A172 (cell line): ENCODE measurements at places on chromosomes 4 and X. TPM values are rescaled to one million over a fixed set of nuclear protein-coding genes. Genes with fewer than 3 reads are reported as not detected.

- DNase-seq: no peak
Observed at GRCh38 chr4:121326597-121326996, 54.2 kb downstream of the QRFPR start.

ARHGAP6 gene
- total RNA-seq: 0.28 and 0.38 TPM in 2 replicates

GRCh38 chrX:28135378-28136047, 154.3 kb upstream of the DCAF8L1 start:
- no peak for DNase-seq

- no peak for DNase-seq
Observed at GRCh38 chr4:94527556-94528233, 76.0 kb downstream of the PDLIM5 start.

DNA sequence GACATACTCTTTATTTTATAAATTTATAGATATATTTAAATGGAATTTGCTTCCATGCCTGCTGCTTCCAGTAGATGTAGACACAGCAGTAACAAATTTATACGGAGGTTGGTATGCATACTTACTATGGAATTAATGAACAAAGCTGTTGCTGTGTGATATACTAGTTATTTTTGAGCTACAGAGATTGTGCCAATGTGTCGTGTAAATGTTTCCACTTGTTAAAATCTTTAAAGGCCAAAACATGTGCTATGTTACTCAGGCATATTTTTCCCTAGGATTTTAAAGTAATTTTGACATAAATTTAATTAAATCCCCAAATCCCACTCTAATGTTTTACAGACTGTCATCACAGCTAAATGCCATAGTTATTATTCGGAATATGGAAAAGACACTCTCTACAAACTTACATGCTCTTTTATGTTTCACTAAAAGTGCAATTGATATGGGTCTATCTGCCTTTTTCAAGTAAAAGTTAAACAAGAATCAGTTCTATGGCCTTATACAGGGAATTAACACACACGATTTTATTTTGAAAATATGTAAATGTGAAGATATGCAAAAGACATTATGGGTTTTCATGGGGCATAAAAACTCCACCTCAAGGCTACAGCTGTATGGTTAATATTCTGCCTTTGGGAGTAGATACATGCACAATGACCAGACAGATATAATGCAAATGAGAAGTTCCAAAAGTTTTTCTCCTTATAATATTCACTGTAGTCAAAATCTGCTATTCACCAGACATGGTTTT, 256.8 kb downstream of the FSTL5 start:
- no peak for DNase-seq

DNA sequence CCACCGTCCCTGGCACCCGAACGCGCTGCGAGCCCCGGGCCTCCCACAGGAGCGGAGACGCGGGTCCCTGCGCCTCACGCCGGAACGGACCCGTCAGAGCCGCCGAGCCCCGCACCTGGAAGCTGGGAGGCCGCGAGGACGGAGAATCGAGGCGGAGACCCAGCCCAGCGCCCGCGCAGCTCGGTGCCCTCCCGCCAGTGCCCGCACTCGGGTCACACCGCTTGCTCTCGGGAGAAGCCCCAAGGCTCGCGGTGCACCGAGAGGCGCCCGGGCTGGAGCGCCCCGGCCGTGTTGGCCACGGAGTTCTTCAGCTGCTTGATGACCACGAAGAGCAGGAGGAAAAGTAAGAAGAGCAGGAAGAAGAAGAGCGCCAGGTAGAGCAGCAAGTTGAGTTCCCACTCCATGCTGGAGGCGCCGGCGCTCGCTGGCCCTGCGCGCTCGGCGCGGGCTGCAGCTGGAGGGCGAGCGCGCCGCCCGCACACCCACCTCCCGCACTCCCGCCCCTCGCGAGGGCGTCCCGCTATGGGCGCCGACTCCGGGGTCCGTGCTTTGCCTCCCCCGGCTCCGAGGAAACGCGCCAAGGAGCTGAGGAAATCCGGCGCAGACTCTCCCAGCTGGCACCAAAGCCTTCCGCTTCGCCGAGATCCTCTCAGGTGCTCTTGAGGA, at the start of gene SMIM43:
Gene SMIM43 (minus strand): TSS at position 463 of the 666 bp plus-strand sequence. CDS start 59 bp downstream, at position 404.
- no peak for DNase-seq

DNA sequence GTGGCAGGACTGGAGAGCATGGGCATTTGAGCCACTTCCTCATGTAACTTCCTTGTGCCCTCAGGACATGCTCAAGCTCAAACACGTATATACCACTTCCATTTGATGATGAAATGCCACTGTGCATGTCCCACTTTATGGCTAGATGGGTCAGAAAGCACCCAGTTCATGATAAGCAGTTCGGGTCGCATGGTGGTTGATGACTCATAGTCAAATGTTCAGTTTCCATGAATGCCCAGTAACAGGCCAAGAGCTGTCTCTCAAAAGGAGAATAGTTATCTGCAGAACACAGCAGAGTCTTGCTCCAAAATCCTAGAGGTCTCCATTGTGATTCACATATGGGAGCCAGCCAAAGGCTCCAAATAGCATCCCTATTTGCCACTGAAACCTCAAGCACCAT, 48.9 kb upstream of the SPIN3 start:
- DNase-seq: no peak

- DNase-seq: no peak
Observed at GRCh38 chr4:186934841-186935443, 211.3 kb upstream of the FAT1 start.

- DNase-seq: no peak
Observed at GRCh38 chr4:140630246-140630645, 61.5 kb upstream of the UCP1 start.
